ENCODE measurements at places on chromosomes 3 and 15. TPM values are rescaled to one million over a fixed set of nuclear protein-coding genes. Genes with fewer than 3 reads are reported as not detected.

The AQR gene
- 14.3 TPM for total RNA-seq

DNA sequence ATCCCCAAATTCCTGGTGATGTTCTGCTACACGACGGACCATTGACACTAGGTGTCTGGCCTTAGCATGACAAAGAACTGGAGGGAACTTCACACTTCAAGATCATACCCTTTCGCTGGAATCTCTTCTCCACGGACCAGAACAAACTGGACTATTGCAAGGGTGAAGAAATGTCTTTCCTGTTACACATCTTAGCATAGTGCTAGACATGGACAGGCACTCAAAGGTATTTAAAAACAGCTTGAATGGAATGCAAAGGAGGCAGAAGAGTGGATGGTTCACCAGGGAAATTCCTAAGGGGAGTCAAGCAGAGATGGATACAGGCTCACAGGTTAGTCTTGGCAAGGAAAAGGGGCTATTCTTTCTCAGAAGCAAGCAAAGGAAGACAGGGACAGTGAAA, 33.5 kb upstream of the PDZRN3 start:
- DNase-seq: no peak

- DNase-seq: no peak
Observed at GRCh38 chr3:161694682-161695564, 198.3 kb downstream of the OTOL1 start.

The XIRP1 gene
- total RNA-seq: 242 TPM

- no peak for DNase-seq
Observed at GRCh38 chr3:140843656-140844055, 98.0 kb upstream of the SLC25A36 start.
